ENCODE measurements at places on chromosomes 1 and 21.

- DNase-seq: no peak
These were observed 43.4 kb downstream of the RALGPS2 start for GRCh38 chr1:178768423-178768822.

DNA sequence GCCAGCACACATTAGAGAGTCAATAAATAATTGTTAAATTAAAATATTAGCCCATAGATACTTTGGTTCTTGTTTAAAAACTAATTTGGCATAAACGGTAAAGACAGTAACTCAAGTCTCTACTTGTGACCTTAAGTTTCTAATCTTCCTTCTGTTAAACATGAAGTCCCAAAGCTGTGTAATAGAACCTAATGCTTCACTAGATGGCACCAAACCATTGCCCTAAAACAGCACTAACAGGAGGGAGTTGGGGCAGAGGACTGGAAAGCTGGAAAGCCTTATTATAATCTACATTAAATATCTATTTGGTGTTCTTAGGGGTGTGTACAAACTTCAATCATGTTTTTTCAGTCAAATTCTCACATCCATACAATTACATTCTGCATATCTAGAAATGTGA is 176.7 kb downstream of the OLFM3 start:
- no peak for DNase-seq

GRCh38 chr1:239662950-239663349 is 276.6 kb downstream of the CHRM3 start:
- DNase-seq: no peak

DNA sequence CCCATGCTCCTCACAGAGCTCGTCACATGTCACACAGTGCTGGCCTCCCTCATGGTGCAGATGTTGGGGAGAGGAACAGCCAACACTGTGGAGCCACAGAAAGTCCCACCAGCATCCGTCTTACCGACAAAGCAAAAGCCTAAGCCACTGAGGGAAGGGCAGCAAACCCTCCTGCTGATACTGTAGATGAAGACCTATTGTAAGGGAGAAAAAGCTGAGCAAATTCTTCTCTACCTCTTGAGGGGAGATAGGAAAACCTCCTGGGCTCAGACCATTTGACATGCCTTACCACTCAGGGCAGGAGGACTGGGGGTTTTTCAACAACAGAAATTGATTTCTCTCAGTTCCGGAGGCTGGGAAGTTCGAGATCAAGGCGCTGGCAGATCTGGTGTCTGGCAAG is 95.9 kb downstream of the WDR64 start:
- no peak for DNase-seq

GRCh38 chr1:25799935-25800702 is at the start of gene SELENON:
SELENON (plus strand) TSS chr1:25800193; CDS start chr1:25800231, 38 bp downstream.
- DNase-seq: peak; percentile 93

DNA sequence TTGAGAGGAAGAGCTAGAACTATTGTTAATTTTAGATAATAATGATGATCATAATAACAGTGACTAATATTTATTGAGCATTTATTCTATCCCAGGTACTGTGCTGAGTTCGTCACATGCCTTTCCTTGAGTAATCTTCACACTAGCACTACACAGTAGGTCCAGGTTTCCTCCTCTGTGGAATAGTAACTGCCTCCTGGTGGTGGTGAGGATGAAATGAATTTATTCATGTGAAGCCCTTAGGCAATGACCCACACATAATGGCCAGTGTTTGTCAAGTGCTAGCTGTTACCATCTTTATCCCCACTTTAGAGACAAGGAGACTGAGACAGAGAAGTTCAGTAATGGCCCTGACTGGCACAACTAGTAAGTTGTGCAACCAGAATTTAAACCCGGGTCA is 5.9 kb downstream of the NIPAL3 start:
- DNase-seq: no peak

- no peak for DNase-seq
These were observed 40.3 kb downstream of the SLC19A1 start for GRCh38 chr21:45502006-45502345.

GRCh38 chr1:100892554-100892953 is 2.1 kb downstream of the EXTL2 start:
- DNase-seq: no peak

DNA sequence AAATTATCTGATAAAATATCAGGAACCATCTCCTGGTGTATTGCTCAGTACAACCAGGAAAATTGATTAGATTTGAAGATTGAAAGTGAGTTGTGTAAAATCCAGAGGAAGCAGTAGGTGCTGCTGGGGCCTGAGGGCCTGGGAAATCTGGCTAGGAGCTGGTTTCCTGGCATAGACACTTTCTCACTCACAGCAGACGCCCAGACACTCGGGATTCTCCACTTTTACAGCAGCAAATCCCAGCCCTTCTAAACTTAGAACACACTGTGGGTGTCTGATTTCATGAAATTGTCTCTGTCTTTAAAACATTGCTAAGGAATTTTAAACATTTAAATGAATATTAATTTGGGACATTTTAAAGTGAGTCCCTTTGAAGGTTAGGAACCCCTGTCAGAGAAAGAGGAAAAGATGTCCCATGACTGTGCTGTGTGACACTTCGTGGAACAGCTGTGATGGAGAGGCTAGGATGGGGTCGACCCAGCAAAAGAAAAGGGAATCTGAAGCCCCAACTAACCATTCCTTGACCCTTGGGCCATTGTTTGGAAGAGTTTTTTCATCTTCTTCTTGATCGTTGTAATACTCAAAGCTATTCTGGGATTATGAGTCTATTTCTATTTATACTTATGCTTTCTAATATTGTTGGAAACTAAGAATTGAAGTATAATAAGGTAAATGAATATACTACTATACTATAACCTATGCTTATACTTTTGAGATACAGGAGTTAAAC is 49.0 kb upstream of the VAMP3 start:
- no peak for DNase-seq

- no peak for DNase-seq
These were observed 101.3 kb upstream of the USP24 start for GRCh38 chr1:55316502-55316901.

- no peak for DNase-seq
These were observed 100.5 kb downstream of the NGF start for GRCh38 chr1:115237507-115237906.

GRCh38 chr1:230130172-230130944 is 63.3 kb downstream of the GALNT2 start:
- no peak for DNase-seq

All from lower leg skin (tissue), 4 donors.